ENCODE measurements at places on chromosomes 2 and 18.

DNA sequence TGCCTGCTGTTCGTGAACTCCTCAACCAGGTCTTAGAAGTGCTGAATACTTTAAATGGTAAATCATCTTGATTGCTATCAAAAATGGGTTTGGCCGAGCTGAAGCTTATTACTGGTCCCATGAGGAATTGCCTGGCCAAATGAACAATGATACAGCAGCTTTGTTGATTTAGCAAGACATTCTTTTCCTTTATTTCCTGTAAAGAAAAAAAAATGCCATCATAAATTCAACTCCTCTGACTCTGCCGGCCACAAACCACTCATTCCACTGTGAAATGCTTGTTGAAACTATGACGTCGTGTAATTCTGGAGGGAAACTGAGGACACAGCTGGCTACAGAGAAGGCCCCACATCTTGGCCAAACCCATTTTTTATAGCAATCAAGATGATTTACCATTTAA lies 74.2 kb upstream of the ID2 start:
- no peak for DNase-seq

DNA sequence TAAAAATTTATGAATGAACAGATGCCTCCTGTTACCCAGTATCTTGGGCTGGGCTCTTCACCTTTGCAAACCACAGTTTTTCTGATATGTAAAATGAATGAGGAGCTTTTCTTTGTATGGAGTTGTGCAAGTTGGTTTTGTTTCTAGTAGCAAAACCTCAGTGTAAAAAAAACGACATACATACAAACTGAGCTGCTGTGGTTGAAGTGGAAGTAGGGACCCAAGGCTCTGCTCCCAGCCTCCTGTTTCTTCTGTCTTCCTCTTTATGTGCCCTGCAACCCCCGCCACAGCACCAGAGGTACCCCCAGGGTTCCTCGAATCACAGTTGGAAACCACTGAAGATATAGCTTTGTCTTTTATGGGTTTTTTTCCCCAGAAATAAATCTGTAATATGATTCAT lies 118.1 kb downstream of the MYO1B start:
- DNase-seq: no peak

DNA sequence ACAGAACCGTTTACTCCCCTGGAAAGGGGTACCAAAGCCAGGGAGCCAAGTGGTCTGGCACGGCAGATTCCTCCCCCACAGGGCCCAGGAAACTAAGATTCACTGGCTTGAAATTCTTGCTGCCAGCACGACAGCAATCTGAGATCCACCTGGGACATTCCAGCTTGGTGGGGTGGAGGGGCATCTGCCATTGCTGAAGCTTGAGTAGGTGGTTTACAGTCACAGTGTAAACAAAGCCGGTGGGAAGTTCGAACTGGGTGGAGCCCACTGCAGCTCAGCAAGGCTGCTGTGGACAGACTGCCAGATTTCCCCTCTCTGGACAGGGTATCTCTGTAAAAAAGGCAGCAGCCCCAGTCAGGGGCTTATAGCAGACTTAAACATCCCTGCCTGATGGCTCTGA lies 901.7 kb upstream of the LRRTM1 start:
- no peak for DNase-seq

GRCh38 chr2:74688881-74689280 lies 34.8 kb downstream of the SEMA4F start:
- DNase-seq: no peak

- DNase-seq: no peak
Observed at GRCh38 chr2:43212931-43213330, 13.5 kb downstream of the ZFP36L2 start.

DNA sequence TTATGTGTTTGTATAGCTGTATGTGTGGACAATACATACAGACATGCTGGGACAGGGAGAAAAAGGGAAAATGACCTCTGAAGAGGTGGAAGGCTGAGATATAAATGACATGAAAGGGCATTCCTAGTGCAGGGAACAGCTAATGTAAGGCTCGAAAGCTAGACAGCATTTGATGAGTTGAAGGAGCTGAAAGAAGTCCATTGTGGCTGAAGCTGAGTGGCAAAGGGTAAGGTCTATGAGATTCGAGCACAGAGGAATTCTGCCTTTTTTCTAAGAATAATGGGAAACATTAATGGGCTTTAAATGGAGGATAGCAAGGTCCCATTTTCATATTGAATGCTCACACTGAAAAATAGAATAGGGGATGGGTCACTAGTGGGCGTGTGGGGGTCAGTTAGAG lies 23.6 kb downstream of the ADD2 start:
- DNase-seq: no peak

- DNase-seq: no peak
Observed at GRCh38 chr2:162072181-162072702, 1.8 kb downstream of the DPP4 start.

DNA sequence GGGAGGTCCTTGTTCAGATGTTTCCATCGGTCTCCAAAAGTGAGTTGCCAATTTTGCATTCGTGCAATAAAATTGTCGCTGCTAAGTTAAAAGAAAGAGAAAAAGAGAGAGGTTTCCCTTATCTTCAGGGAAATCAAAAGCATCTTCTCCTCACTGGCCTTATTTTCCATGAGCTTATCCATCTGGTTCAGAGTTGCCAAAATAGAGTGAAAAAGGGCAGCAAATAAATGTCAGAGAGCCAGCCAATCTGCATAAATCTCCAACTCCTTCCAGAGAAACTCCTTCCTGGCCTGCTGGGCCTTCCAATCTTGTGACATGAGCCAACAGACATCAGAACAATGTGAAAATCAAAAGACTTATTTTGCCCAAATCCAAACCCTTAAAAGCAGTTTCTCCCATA lies 28.4 kb downstream of the PAX3 start:
- no peak for DNase-seq

DNA sequence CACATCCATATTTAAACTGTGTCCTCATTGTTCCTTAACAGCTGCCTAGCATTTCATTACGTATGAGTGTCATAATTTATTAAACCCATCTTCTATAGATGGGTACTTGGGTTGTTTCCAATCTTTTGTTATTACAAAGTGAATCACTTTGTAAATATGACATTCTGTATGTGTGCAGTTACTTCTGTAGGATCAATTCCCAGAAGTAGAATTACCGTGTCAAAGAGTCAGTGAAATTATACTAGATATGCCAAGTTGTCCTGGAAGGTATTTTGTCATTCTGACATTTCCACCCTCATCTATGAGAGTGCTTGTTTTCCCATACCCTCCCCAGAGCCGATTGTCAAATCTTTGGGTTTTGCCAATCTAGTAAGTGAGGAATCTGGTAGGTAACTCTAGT lies 194.5 kb upstream of the APCDD1 start:
- DNase-seq: no peak

DNA sequence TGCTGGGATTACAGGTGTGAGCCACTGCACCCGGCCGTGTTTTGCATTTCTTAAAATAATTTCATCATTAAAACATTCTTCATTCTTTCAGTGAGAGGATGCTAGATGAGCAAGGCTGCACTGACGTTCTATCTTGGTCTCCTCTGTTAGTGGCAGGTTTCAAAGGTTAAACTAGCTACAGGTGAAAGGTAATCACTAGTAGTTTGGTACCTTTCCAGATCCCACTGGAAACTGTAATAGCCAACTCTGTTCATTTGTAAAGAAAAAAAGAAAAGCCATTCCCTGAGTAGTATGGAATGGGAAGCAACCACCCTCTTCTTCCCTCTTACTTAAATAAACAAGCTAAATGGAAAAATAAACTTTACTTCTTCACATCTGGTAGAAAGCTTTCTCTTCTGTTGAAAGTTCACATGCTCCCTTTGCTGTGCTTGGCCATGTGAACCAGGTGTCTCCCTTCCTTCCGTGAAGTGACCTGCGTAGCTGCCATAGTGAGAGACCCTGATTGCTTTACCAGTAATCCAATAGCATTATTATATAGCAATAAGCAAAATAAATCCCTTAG lies 94.0 kb downstream of the GREB1L start:
- DNase-seq: no peak

DNA sequence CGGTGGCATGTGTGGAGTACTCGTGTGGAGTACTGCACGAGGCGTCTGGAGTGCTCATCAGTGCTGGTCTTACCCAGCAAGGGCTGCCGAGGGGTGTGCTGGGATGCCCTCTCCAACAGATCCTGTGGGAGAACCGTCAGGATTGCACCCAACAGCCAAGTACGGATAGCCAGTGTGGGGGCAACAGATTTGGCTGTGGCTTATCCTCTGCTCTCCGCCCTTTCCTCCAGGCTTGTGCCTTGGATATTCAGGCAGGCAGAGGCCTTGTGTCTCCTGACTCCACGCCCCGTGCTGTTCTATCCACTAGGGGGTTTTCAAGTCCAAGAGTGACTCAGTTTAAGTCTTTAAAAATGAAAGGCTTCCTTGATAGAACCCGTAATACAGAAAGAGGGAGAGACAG lies 321.0 kb upstream of the HS6ST1 start:
- no peak for DNase-seq

- DNase-seq: no peak
Observed at GRCh38 chr2:55073000-55073983, 23.0 kb upstream of the RTN4 start.

DNA sequence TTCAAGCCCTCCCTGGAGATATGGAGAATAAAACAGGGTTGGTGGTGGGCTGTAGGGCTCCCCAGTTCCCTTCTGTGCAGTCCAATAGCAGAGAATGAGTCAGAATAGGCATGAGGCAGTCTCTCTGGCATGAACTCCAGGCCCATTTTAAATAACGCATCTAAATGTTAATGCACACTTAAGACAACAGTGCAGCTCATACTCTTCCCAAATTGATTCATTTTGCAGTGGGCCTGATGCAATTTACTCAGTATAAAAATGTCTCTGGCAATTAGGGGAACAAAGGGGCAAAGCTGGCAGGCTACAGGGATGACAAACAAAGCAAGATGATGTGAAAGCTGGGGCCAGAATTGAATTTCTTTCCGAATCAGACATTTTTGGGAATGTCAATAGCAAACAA lies 402.8 kb downstream of the CLIP4 start:
- no peak for DNase-seq

- DNase-seq: no peak
Observed at GRCh38 chr2:15762449-15762848, 170.8 kb downstream of the DDX1 start.

- no peak for DNase-seq
Observed at GRCh38 chr2:218807626-218808025, 24.0 kb downstream of the PRKAG3 start.

- DNase-seq: no peak
Observed at GRCh38 chr2:241862093-241862492, 3.4 kb upstream of the PDCD1 start.

DNA sequence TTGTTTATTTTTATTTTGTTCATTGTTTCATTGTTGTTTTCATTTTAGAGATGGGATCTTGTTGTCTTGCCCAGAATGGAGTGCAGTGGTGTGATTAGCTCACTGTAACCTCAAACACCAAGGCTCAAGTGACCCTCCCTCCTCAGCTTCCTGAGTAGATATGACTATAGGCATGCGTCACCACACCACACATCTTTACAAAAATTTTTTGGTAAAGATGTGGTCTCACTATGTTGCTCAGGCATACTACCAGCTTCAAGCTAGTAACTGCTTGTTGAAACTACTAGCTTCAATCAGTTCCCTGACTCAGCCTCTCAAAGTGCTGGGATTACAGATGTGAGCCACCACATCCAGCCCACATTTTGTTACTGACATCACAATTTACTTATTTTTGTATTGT lies 14.8 kb downstream of the FAM237A start:
- no peak for DNase-seq

DNA sequence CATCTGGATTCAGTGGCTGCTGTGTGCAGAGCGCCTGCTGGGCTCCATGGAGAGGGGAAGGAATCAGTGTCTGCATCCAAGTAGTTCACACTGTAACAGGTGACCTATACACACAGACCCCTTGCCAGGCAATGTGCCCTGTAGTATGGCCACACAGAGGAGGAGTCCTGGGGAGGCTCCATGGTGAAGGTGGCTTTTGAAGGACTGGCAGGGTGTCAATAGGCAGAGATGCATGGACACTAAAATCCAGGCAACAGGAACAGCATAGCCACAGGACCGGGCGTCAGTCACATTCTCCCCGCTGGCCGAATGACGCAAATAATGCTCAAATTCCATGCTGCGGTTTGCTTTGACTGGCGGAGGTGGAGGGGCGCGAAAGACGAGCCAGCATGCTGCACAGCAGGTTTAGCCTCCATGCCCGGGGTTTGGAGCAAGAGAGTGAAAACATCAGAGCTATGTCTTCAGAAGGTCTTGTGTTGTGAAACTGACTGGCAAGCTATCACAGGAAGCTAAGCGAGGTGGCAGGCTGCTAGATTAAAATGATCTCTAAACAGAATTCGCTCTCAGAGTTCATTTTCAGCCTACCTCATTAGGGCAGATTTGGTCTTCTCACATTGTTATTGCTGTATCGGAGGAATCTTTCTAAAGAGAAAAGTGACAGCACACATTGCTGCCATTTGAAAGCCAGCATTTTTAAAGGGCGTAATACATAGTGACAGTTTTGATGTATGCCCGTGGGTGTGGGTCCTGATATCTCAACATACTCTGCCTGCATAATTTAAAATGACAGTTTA lies 1.2 kb upstream of the CHMP1B start:
- peak; percentile 67 for DNase-seq

DNA sequence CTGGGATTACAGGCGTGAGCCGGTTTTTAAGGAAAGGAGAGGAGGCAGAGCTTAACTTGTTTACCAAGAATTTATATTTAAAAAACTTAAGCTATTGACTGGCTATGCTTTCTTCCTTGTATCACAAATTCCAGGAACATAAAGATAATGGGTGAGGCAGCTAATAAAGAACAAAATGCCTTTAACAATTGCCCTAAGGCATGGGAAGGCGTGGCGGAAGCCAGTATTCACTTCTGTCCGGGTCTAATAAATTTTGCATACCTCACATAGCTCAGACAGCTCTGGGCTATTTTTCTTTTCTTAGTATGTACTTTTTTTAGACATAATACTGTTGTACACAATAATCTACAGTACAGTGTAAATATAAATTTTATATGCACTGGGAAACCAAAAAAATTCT lies 1.0 kb upstream of the LDAH start:
- no peak for DNase-seq

GRCh38 chr2:217510771-217511291 lies 492.0 kb downstream of the TNS1 start:
- DNase-seq: peak; percentile 51

GRCh38 chr2:3664925-3665324 lies 6.9 kb downstream of the ALLC start:
- DNase-seq: no peak

DNA sequence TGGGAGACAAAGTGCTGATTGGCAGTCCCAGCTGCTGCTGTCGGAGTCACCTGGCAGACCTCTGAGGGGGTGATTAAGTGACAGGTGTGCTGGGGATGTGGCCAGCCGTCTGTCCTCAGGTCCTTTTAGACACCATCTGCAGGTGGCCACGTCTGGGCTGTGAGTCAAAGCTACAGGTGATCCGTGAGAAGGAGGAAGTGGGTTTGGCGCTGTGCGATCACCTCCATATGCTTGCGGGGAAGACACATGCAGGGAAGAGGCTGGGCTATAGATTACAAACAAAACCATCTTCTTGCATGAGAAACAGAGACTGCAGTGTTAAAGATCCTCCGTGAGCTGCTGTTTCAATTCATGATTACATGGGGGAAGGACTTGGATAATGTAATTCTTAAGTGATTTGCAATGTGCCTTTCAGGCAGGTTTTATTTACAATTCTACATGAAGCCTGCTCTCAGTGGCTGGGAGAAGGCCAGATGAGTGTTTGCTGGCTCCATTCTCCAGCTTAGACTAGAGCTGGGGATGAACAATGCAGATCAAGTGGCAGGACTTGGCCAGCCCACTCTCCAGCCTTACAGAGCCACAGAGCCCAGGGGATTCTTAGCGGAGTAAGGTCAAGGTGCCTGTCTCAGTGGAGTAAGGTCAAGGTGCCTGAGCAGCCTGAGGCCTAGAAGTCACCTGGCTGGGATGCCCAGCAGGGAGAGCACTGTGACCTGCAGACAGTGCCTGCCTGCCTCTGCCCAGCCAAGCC lies 87.8 kb downstream of the LYPD1 start:
- no peak for DNase-seq

- no peak for DNase-seq
Observed at GRCh38 chr2:101469863-101470262, 5.0 kb downstream of the RFX8 start.
